ENCODE measurements at places on chromosomes 2 and 18.

- DNase-seq, result peak; percentile 30
Measured at GRCh38 chr2:45439788-45440773, 171.0 kb downstream of the SRBD1 start.

GRCh38 chr2:176752295-176752694 lies 460.3 kb upstream of the HNRNPA3 start:
- DNase-seq, result no peak

- no peak for DNase-seq
Measured at GRCh38 chr2:67576991-67577390, 179.9 kb downstream of the ETAA1 start.

DNA sequence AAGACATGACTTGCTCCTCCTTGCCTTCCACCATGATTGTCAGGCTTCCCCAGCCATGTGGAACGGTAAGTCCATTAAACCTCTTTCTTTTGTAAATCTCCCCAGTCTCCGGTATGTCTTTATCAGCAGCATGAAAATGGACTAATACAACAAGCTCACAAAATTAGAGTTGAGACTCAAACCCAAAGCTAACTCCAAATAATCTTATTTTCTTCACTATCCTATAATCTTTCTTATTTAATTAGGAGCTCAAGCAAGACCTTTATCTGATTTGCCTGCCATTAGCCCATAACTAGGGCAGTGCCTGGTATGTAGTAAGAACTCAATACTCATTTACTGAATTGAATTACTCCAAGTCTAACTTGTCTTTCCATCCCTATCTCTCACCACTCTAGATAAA lies 289.2 kb downstream of the SUCLG1 start:
- DNase-seq, result no peak

GRCh38 chr2:29246383-29247300 lies 131.4 kb downstream of the CLIP4 start:
- peak; percentile 6 for DNase-seq

- DNase-seq, result peak; percentile 70
Measured at GRCh38 chr2:151071382-151071781, 190.3 kb downstream of the RBM43 start.

- DNase-seq, result no peak
Measured at GRCh38 chr2:54815148-54815539, 91.7 kb downstream of the EML6 start.

DNA sequence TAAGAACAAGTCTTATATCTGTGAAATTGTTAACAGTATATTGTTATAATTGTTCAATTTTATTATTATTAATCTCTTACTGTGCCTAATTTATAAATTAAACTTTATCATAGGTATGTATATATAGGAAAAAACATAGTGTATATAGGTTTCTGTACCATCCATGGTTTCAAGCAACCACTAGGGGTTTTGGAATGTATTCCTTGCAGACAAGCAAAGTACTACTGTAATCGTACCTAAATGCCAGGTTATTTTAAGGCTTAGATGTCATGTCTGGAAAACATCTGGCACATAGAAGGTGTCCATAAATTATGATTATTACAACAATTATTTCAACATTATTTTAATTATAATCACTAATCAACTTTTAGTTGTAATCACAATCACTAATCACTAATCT lies 8.4 kb downstream of the ITSN2 start:
- DNase-seq, result no peak

- no peak for DNase-seq
Measured at GRCh38 chr2:12044857-12045256, 298.4 kb downstream of the LPIN1 start.

- DNase-seq, result no peak
Measured at GRCh38 chr2:1680222-1681016, 63.9 kb downstream of the PXDN start.

GRCh38 chr18:44979748-44980147 lies 299.1 kb downstream of the SETBP1 start:
- DNase-seq, result no peak

DNA sequence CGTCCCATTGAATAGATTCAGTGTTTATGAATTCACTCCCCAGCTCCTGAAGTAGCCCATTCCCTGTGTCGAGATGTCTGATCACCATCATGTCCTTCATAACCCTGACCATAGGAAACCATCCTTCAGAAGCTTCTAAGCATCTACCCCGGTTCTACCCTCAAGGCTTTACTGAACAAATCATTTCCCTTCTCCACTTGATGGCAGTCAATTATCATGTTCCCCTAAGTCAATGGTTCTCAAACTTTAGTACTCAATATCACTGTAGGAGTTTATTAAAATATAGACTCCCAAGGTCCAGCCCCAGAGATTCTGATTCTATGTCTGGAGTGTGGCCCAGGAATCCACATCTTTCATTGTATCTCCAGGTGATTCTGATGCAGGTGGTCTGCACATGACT lies 228.4 kb upstream of the SP5 start:
- no peak for DNase-seq

All from GM23248 (cell line).